ENCODE measurements at places on chromosomes 1 and 21. TPM values are rescaled to one million over a fixed set of nuclear protein-coding genes. Genes with fewer than 3 reads are reported as not detected.

The MPZ gene
- not detected for polyA plus RNA-seq

The AK5 gene
- 7.1 TPM for polyA plus RNA-seq

The MTX1 gene
- 48.0 TPM for polyA plus RNA-seq

The USH2A gene
- 0.10 TPM for polyA plus RNA-seq

The THEM5 gene
- not detected for polyA plus RNA-seq

The AADACL3 gene
- polyA plus RNA-seq = not detected

The OLIG1 gene
- 0.98 TPM for polyA plus RNA-seq

Data from neural cell (in vitro differentiated cells).